ENCODE measurements at places on chromosomes 3 and 15.
A peak's percentile ranks its signal among the peaks of the same experiment; 100 is the strongest.

DNA sequence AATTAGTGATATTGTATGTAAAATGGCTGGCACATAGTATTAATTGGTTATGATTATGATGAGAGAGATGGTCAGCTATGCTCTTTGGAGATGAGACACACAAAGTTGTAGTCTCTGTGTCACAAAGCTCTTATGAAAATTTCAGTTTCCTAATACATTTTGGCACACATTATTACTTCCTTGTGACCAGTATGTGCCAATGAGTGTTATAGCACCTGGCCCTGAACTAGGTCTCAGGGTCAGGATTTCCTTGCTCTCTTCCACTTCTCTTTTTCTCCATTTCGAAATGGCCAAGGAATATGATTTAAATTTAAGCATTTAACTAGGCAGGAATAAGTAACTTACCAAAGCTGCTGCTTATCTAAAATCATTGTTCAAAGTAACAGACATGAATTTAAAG, 28.0 kb downstream of the TIPARP start:
- DNase-seq: no peak

DNA sequence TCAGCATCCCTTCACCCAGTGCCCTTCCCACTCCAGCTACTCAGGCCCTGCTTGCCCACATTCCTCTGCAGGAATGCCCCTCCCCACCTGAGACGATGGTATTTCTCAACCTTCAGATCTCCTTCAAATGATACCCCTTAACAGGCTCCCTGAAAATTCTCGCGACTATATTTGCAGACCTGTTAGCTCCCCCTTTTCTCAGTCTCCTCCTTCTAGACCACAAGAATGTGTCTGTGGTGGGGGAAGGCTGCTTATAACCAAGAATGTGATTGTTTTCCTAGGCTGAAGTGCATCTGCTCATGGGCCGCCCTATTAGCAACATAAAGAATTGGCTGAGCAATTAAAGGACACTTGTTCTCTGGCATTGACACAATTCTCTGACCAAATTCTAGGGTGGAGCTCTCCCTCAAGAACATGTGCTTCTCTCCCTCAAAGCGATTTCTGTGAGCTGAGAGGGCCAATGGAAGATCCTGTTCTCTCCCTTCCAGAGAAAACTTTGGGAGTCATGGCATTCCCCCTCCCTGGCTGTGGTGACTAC, 19.1 kb upstream of the LIMD1 start:
- DNase-seq: no peak

GRCh38 chr3:136882571-136882970, 20.6 kb downstream of the NCK1 start:
- DNase-seq: no peak

GRCh38 chr3:37862219-37862902, 681 bp downstream of the CTDSPL start:
- DNase-seq: no peak

GRCh38 chr3:195160257-195160898, 110.6 kb downstream of the XXYLT1 start:
- DNase-seq: no peak

GRCh38 chr3:8542190-8543135, 40.8 kb downstream of the LMCD1 start:
- DNase-seq: no peak

- DNase-seq: no peak
These were observed 1.7 kb downstream of the GABRB3 start for GRCh38 chr15:26771168-26771567.

DNA sequence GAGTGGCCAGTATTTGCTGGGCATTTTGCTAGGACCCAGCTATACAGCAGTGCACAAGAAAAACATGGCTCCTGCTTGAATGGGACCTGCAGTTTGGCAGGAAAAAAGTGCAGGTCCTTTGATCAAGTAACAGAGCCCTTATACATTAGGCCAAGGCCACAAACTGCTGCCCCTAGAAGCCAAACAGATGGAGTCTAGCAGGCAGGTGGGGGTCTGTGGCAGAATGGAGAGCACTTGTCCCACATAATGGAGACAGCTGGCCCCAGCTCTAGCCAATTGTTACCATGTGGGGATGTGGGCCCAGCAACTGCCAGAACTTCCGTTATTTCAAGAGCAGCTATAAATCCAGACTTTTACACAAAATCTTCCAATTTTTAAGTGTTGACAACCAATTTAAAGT, 79.3 kb downstream of the SHQ1 start:
- DNase-seq: no peak

DNA sequence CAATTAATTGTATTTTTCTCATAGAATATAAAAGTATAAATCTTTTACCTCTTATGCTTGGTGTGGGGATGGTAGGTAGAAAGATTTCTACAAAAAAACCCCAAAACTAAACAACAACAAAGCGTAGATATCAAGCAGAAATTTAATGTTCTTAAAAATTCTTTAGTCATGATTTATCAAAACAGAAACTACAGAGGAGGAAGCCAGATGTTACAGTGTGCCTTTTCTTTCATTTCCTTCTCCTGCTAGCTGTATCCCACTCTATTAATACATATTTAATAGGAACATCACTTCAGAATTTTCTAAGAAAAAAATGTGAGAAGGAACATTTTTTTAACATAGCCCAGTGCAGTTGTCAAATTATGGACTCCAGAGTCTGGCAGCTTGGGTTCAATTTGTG, 420.6 kb downstream of the TUSC7 start:
- no peak for DNase-seq

- DNase-seq: no peak
These were observed 2.0 kb downstream of the BHLHE40 start for GRCh38 chr3:4981294-4981664.

- no peak for DNase-seq
These were observed 48.7 kb upstream of the PCSK6 start for GRCh38 chr15:101538177-101538576.

GRCh38 chr15:25091421-25092158, 136.8 kb downstream of the SNRPN start:
- peak; percentile 41 for DNase-seq

DNA sequence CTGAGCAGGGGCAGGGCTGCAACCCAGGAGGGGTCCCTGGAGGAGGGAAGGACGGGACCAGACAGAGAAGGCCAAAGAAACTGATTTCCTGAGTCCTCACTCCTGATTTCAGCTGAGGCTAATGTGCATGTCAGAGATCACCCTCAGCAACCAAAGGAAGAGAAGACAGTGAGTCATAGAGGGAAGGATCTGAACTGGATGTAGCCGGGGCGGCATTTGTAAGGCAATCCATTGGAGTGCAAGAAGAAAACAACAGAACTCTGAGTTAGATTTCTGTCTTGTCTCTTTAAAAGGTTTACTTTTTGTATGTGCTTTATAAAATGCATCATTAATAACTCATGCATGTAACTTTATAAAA, 105.3 kb upstream of the AGBL1 start:
- DNase-seq: no peak

DNA sequence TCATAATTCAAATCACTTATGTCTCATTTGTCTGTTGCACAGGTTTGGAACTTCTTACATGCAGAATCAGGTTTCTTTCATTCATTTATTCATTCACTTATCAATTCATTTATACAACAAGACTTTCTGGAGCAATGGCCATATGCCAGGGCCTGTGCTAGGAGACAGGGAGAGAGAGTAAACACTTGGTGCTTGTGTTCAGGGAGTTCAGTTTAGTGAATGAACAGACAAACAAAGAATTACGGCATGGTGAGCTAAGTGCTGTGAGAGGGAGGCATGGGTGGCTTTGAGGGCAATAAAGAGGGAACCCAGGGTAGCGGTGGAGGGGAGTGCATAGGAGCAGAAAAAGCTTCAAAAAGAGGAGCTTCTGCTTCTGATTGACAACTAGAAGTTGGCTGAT, 8.5 kb upstream of the IREB2 start:
- peak; percentile 14 for DNase-seq

DNA sequence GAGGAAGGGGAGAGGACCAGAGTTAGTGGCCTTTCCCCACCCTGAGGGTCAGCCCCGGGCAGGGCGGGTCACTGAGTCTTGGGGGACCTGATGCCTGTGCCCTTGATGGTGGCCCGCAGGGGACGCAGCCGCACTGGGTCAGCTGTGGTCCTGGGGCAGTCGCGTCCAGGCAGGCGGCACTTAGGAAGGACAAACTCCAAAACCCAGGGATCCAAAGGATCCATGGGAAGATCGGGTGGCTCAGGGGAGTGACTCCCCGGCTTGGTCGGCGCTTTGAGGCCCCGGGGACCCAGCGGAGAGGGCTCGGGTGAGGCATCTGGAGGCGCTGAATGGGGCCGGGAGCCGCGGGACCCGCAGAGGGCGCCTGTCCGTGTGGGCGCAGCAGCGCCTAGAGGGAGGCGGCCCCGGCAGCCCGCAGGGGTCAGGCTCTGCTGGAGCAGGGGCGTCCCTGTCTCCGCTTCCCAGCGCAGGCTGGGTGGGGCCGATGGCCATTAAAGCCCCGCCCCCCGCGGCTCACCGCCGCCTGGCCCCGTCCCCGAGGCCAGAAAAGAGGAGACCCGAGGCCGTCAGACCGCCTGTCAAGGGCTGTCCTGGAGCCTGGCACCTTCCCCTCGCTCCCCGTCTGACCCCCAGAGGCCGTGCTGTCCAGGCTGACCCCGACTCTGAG, 17.5 kb downstream of the CIDEC start:
- DNase-seq: no peak

- DNase-seq: no peak
These were observed 963.5 kb downstream of the NTRK3 start for GRCh38 chr15:87293031-87293430.

GRCh38 chr15:101502572-101503295, 13.2 kb upstream of the PCSK6 start:
- no peak for DNase-seq

DNA sequence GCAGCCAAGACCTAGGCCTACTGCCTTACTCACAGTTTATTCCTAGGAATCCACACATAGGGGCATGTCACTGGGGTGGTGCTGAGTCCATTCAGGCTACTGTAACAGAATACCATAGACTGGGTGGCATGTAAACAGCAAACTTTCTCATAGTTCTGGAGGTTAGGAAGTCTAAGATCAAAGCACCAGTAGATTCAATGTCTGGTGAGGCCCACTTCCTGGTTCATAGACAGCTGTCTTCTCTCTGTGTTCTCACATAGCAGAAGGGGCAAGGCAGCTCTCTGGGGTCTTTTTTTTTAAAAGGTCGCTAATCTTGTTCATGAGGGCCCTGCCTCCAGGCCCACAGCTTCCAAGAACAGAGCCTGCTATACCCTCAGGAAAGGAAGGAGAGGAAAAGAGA, 113.9 kb upstream of the MANF start:
- DNase-seq: no peak

DNA sequence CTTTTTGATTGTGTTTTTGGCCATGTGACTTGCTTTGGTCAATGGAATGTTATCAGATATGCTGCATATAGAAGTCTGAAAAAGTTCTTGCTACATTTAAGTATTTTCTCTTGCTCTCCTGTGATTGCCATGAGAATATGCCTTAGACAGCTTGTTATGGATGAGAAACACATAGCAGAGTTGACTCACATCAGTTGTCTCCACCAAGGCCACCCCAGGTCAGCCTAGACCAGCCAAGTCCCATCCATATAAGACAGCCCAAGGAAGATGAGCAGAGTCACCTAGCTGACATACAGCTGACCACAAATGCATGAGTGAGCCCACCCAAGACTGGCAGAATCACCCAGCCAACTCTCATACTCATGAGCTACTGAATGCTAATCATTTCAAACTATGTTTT, 153.0 kb downstream of the THRB start:
- no peak for DNase-seq

GRCh38 chr3:29381595-29381994, 100.7 kb downstream of the RBMS3 start:
- DNase-seq: no peak

GRCh38 chr15:29278436-29279105, 8.9 kb upstream of the NSMCE3 start:
- DNase-seq: no peak

DNA sequence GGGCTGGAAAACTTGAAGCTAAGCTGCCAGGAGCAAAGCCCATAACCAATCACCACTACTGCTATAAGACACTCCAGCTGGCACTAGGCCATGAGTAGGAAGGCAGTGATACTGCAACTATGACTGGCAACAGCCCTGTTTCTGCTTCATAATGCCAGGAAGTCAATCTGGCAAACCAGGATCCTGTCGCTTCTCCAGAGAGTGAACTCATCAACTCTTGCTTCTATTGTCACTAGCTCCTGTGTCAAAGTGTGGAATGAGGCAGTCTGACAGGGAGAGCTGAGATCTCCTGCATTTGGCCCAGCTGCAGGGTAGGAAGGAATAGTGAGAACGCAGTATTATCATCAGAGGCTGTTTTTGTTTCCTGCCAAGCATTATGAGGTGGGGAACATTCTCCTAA, 105.3 kb downstream of the CTNNB1 start:
- DNase-seq: no peak
